Upper lobe of left lung (tissue), 6 donors: ENCODE measurements at places on chromosomes 1 and 21.

DNA sequence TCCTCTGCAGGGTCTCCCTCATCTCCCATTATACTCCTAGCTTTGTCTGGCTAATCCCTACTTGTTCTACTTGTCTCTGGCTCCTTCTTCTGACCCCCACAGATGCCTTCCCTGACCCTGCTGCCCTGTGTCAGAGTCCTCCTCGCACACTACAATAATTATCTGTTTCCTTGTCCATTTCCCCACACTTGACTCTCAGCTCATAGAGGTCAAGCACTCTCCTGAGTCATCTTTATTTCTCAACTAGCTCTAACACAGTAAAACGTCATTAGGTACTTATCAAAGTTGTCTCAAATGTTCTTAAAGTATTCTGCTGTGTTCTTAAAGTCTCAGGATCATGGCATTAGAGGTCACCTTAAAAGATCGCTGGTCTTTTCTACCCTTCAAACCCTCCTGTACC lies 47.1 kb downstream of the C8A start:
- no peak for DNase-seq

DNA sequence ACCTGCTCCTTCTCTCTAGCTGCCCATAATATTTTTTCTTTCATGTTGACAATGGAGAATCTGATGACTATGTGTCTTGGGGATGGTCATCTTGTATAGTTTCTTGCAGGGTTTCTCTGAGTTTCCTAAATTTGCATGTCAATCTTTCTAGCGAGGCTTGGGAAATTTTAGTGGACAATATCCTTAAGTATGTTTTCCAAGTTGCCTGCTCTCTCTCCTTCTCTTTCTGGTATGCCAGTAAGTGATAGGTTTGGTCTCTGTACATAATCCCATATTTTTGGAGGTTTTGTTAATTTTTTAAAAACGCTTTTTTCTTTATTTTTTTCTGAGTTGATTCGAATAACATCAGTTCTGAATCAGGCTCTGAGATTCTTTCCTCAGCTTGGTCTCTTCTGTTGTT lies 370.9 kb upstream of the LYPLAL1 start:
- DNase-seq = no peak

DNA sequence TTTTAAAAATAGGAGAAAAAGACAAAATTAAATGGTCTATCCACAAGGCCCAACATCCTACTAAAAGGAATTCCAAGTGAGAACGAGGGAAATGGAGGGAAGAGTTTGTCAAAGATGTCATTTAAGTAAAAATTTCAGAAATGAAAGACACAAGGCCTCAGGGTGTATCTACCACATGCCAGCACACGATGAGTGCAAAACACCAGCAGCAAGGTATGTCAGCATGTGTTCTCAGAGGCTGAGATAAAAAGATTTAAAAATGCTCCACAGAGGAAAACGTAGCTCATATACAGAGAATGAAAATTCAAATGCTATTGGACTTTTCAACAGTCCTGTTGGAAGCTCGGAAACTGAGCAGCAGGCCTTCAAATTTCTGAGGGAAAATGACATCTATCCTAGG lies 42.0 kb downstream of the RHOU start:
- DNase-seq = no peak

GRCh38 chr21:42524341-42525028 lies 10.8 kb downstream of the SLC37A1 start:
- no peak for DNase-seq

DNA sequence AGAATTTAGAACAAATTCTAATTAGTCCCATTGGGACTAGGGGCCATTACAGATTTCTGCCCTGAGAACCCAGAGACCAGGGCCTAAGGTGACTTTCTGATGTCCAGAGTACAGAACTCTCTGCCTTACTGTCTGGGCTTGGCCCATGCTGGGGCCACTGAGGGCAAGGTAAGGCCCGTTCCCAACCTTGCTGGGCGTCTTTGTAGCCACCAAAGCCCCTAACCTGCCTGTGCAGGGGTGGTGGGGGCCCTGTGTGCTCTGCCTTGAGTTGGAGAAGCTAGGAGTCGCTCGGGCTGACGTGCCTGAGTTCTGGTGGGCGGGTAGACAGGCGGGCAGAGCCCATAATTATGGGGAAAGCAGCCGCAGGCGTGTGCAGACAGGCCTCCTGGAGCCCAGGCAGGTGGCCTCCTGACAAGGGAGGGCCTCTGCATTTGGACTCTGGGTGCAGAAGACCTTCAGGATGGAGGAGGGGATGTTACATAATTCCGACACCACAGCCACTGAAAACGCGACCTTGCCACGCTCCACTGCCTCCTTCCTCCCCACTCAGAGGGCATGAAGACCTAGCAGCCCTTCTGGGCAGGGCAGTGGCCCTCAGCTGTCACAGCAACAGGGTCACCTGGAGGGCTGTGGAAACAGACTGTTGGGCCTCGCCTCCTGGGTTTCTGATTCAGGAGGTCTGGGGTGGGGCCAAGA lies 239.9 kb upstream of the TMEM51 start:
- DNase-seq = no peak

DNA sequence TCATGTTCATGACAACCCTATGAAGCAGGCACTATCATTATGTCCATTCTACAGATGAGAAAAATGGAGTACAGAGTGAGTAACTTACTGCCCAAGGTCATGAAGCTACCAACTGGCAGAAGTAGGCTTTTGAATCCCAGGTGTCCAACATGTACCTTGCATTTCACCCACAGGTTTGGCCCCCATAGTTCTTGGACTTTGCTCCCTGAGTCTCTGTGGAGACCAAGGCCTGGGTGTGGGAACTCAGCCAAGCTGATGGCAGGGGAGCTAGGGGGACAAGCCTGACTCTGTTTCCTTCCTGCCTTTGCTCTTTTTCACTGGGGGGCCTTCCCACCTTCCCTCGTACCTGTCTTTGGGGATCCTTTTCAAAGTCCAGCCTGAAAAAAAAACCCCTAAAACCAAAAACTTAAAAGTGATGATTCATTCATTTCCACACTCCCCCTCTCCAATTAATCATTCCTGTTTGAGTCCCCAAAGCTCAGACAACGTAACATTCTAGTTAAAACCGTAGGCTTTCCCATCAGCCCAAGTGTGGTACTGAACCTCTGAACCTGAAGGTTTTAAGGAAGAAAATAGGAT lies 8.5 kb upstream of the TTC22 start:
- DNase-seq = no peak

DNA sequence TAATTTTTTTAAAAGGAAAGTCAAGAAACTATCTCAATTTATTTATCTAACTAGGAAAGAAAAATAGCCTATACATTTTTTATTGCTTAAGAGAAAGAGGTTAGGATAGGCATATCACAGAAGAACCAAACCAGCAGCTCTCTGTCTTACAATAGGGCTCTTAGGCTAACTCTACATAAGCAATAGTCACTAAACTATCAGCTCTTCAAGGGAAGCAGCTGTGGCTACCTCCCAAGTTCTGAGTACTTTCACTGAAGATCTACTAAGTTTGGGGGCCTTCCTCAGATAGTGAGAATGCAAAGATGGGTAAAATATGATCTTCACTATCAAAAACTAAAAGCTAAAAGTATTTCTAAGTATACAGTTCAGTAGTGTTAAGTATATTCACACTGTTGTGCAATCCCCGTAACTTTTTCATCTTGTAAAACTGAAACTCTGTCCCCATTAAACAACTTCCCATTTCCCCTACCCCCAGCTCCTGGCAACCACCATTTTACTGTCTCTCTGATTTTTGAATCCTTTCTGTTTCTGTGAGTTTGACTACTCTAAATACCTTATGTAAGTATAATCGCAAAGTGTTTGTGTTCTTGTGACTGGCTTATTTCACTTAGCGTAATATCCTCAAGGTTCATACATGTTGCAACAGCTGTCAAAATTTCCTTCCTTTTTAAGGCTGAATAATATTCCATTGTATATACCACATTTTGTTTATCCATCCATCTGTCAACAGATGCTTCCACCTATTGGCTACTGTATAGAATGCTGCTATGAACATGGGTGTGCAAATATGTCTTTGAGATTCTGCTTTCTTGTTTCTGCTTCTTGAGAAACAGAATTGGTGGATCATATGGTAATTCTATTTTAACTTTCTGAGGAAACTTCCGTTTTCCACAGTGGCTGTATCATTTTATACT lies 73.3 kb downstream of the ACBD6 start:
- no peak for DNase-seq

GRCh38 chr1:17212487-17213121 lies 7.7 kb downstream of the PADI1 start:
- DNase-seq = no peak
